ENCODE measurements at places on chromosomes 6 and 20. TPM values are rescaled to one million over a fixed set of nuclear protein-coding genes. Genes with fewer than 3 reads are reported as not detected.

Gene ASIP
- polyA plus RNA-seq: not detected

Gene FKBP1C
- polyA plus RNA-seq: 0.23 TPM

Gene COL19A1
- not detected for polyA plus RNA-seq

Gene ELOVL2
- 0.23 TPM for polyA plus RNA-seq

Gene CLDN20
- not detected for polyA plus RNA-seq

Gene LHFPL5
- polyA plus RNA-seq: not detected

Gene GPLD1
- 0.26 TPM for polyA plus RNA-seq

Gene PLCB1
- polyA plus RNA-seq: 1.1 TPM

Gene HECA
- 1.1 TPM for polyA plus RNA-seq

Gene ZNF334
- polyA plus RNA-seq: 0.19 TPM

Gene FHL5
- polyA plus RNA-seq: not detected

Gene FAM217A
- not detected for polyA plus RNA-seq

DNA sequence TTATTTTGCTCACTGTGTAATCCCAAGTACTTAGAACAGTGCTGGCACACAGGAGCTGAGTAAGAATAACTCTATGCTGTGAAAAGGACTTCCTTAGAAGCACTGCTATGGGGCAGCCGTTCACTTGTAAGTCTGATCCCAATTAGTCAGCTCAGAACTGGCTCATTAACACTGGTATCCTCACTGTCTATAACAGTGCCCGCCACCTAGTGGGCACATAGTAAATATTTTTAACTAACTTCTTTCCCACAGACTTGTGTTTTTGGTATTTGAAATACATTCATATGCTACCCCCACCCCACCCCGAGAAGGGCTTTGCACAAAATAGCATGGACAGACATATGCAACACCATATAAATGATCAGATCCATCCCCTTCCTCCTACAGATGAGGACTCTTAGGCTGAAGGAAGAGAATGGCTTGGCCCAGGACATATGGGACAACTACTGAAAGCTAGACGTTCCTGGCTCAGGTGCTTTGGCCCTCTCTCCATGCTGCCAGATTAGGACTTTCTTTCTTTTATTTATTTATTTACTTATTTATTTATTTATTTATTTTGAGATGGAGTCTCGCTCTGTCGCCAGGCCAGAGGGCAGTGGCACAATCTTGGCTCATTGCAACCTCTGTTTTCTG is 47.1 kb downstream of the DST start:
- DNase-seq: peak; percentile 46

DNA sequence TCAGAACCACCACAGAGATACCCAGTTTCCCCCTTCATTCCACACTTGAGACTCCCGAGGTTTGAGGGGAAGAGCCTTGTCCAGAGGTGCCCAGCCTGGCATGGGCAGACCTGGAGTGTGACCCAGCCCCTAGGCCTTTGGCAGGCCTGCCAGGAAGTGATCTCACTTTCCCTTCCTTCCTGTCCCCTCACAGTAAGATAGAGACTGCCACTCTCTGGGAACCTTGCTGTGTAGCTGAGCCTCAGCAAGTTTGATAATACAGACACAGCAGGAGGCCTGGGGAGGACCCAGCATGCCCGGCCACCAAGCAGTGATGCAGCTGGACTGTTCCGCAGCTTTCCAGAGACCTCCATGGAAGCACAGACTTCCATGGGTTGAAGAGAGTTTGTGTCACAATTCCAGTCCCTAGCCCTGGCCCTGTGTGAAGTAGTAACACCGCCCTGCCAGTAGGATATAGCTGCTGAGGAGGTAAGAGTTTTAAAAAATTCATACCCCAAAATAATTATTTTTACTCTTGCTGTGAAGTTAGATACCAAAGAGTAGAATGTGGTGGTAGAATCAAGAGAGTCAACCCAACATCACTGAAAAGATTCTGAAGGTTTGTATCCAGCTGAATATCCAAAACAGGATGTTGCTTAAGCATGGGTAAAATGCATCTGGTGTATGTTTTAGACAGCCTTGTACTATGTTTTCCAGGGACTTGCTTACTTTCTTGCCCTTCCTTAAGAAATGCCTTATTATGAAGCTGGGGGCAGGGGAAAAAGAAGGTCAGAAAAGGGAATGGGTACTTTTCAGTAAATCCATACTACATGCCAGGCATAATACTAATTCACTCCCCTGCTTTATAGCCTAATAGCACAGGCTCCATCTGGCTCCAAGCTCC is 16.3 kb downstream of the PKIG start:
- no peak for DNase-seq

GRCh38 chr6:74671558-74672025 is 534.3 kb downstream of the COL12A1 start:
- DNase-seq: no peak

DNA sequence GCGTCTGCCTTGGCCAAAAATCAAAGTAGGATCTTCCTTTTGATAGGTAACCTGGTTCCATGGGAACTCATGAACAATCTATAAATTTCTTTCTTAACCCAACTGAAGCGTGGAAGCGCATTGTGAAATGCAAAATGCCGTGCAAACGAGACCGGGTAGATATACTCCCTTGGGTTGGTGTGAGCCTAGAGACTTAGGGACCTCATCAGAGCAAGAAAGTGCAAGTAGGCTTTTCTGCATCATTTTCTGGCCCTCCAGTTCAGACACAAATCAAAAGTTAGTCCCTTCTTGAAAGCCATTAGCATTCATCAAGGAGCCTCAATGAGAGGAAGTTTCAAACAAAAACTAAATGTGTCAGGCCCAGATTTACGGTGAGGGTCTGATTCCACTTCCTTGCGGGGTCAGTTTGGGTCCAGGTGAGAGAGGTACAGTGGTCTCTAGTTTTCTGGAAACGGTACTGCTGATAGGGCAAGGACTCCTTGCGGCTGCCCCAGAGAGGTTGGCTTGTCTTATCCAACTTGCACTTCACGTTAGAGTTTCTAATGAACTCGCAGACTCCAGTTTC is 5.3 kb upstream of the ZNF184 start:
- DNase-seq: no peak

GRCh38 chr6:82909551-82909950 is 156.1 kb downstream of the UBE3D start:
- DNase-seq: no peak

DNA sequence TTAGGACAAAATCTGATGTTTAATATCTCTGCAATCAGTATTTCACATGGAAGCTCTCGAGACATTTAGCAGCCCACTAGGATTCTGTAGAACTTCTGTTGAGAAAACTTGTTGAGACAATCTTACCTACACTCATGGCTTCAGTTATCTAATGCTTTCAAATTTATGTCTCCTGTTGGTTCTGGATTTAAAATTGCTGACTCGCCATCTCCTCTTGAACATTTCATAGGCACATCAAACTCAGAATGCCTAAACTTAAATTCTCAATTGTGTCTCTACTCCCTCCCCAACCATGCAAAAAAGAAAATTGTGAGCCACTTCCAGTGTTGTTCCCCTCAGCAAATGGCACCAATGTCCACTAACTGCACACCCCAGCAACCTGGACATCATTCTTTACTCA is 142.5 kb upstream of the AHI1 start:
- DNase-seq: no peak

DNA sequence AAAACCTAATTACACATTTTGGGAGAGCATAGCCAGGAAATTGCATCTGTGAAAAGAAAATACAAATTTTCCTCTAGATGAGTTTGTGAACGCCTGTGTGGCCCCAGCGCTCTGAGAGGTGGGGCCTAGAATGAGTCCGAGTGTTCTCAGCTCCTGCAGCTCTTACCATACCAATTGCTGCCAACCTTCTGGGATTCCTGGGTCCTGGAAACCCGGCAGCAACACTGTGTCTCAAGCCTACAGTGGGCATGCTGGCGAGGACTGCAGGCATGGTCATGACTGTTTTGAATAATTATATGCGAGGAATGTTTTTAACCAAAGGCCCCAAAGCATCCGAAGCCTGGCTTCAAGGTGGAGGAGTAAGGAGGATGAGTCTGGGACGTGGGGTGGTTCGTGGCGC is 90.4 kb downstream of the SERAC1 start:
- DNase-seq: no peak

- no peak for DNase-seq
Observed at GRCh38 chr20:12262747-12263146, 345.1 kb downstream of the BTBD3 start.

- no peak for DNase-seq
Observed at GRCh38 chr20:35048739-35049138, 43.9 kb downstream of the TRPC4AP start.

- no peak for DNase-seq
Observed at GRCh38 chr6:80181352-80182081, 75.0 kb downstream of the BCKDHB start.

DNA sequence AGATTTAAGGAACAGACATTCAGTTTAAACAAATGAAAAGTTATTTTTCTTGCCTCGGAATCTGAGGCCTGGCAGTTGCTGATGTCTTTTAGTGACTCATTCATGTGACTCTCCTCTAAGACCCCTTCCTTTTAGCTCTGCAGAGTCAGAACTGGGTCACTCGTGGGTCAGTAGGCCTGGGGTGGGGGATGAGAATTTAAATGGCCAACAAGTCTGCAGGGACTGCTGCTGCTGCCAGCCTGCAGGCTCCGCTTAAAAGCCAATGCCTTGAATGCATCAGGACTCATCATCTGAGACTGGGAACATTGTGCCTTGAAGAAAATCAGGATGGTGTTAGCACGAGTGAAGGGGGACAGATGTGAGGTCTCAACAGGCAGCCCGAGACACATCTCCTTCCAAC is 404.3 kb downstream of the CDH26 start:
- no peak for DNase-seq

GRCh38 chr20:8321001-8321400 is 188.9 kb downstream of the PLCB1 start:
- no peak for DNase-seq

- DNase-seq: no peak
Observed at GRCh38 chr6:3805448-3806123, 43.6 kb upstream of the FAM50B start.

DNA sequence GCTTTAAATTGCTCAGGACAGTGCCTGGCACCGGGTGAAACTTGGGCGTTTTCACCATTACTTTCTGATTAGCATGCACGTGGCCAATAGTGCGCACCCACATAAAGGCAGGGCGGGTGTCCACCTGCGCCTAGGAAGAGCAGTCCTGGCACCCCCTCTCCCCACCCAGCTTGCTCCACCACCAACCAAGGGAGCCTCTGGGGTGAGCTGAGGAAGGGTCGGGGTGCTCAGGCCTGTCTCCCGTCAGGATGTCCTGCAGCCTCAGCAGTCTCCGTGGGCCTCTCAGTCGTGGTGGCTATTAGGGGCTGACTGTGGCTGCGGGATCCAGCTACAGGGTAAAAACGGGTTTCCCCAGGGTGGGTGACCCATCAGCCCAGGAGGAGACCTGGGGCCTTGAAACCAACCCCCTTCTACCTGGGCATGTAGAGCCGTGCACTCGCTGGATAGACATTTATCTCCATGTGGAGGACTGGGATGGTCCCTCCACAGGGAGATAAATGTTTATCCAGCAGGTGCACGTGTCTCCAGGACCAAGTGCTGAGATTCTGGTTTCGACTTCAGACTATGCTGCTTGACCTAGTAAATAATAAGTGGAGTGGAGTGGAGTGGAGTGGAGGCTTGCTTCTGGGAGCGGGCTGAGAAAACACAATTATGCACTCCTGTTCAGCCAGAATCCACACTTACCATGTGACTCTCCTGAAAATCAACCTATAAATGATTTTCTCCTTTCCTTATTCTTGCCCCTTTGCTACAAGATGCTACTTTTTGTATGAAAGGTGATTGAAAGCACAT is 91.1 kb downstream of the ZDHHC14 start:
- no peak for DNase-seq

- no peak for DNase-seq
Observed at GRCh38 chr6:140586426-140587061, 1212.1 kb upstream of the CITED2 start.

GRCh38 chr6:7938562-7939183 is 28.1 kb upstream of the TXNDC5 start:
- no peak for DNase-seq

- no peak for DNase-seq
Observed at GRCh38 chr20:32513031-32513866, 71.9 kb downstream of the NOL4L start.

DNA sequence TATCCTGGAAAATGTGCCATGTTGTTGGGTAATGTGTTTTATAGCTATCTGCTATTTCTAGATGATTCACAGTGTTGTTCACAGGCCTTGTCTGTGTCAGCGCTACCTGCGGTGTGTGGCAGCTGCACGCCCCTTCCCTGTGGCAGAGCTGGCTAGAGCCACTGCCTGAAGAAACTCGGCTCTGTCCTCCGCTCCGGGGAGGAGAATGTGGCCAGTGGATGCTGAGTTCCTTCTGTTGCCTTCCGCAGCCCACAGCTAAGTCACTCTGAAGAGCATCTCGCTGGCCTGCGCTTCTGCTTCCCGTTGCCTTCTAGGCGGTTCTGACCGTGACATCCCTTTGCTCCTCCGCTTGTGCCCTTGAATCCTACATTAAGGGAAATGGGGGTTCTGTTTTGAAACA is 135.1 kb downstream of the PLG start:
- no peak for DNase-seq

DNA sequence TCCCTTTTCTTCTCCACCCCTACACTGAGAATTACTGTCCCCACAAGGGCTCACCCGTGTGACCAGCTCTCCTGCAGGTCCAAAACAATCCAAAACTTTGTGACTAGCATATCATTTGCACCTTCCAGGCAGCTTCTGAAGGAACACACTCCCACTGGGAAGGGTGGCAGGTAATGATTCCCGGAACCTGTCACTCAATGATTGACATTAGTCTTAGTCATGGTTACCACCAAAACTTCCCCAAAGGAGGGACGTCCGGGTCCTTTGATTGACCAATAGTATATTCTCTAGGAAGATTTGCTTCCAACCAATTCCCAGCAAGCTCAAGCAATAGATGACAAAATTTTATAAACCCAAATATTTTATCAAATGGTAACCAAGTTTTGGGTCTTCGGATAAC is 127.7 kb upstream of the MYLIP start:
- DNase-seq: peak; percentile 66

DNA sequence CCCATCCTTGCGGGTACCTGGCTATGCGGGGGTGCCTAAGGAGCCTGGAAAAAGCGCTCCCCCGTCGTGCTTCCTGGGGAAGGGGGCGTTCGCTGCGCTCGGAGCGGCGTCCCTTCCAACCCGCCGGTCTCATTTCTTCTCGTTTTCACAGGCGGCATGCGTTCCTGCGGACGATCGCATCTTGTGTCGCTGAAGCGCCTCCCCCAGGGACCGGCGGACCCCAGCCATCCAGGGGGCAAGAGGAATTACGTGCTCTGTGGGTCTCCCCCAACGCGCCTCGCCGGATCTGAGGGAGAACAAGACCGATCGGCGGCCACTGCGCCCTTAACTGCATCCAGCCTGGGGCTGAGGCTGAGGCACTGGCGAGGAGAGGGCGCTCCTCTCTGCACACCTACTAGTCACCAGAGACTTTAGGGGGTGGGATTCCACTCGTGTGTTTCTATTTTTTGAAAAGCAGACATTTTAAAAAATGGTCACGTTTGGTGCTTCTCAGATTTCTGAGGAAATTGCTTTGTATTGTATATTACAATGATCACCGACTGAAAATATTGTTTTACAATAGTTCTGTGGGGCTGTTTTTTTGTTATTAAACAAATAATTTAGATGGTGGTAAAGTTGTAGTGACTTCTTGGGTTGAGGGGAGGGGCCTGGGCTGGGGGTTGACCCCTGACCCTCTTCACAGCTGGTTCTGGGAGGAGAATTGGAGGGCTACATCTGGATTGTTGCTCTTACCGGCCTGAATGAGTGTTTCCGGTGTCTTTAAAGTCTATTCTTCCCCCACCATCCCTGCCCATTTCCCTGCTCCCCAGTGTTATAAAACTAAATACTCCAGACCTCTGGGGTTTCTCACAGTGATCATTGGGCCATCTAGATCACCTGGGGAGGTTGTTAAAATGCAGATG is 1.1 kb downstream of the ID1 start:
- peak; percentile 59 for DNase-seq
